Bone marrow (tissue), 2 donors: ENCODE measurements at places on chromosomes 2 and 18.

- DNase-seq: no peak
These were observed 106.6 kb upstream of the CYP1B1 start for GRCh38 chr2:38182492-38183003.

- DNase-seq: no peak
These were observed 76.5 kb downstream of the BABAM2 start for GRCh38 chr2:27967076-27967475.

- no peak for DNase-seq
These were observed 54.7 kb downstream of the UXS1 start for GRCh38 chr2:106139238-106139935.

DNA sequence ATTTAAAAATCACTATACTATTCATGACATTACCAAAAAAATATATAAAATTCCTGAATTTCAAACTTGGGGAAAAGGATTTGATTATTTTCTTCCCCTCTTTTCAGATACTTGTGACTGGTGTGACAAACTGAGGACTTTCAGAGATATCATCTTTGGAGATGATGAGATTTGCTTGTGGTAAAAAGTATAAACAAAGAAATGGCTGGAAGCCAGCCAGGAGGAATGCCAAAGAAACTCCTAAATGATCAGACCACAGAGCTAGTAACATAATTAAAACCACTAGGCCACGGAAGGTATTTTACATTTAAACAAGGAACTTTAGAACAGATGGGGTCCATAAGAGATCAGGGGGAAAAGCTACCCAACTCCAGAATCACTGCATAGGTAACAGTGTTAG lies 58.7 kb downstream of the PIGN start:
- no peak for DNase-seq

GRCh38 chr2:106068451-106068850 lies 125.7 kb downstream of the UXS1 start:
- DNase-seq: no peak

GRCh38 chr2:177489719-177490301 lies 97.2 kb downstream of the AGPS start:
- no peak for DNase-seq

GRCh38 chr2:135798762-135799161 lies 38.2 kb downstream of the LCT start:
- DNase-seq: peak; percentile 6

DNA sequence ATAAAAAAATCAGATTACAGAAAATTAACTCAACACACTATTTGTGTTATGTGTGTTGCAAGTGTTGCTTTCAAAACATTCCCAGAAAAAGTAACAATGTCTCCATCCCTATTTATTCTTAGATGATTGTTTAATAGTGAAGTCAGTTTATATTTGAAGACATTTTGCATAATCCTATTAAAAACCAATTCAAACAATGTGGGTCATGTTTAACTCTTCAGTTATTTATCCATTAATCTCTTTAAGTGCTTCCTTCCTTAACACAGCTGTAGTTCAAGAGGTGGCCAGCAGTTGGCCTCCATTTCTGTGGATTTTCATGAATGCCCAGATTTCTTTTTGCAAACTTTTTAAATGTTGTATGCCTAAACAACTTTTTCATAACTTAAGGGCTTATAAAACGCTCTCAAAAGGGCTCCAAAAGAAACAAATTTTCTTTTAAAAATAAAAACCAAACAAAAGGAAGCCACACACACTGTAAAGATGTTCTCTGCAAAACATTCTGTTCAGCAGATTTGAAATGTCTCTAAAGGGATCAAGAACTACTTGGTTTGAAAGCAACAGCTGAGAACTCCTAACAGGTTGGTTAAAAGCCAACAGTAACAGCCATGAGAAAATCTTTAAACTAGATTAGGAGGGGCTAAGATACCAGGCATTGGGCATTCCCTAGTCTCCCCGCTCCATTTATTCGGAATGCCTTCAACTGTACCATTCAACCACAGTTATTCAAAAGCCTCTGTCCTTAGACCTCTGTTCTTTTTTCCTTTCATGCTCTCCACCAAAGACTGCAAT lies 71.5 kb downstream of the THADA start:
- no peak for DNase-seq

DNA sequence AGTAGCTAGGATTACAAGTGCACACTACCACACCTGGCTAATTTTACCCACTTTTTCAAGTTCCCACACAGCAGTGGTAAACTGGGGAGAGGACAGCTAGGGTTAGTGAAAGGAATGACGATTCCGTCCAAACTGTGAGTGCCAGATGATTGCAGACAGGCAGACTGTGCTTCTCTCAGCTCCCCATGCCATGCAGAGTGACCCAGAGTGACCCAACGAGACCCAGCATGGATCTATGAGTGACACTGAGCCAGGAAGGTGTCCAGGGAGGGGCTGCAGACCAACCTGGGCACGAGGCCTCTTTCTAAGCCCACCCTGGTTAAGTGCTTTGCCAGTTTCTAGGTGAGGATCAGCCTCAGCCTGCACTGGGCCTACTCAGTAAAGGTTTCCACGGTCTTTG lies 7.7 kb upstream of the KLF11 start:
- DNase-seq: no peak

- no peak for DNase-seq
These were observed 70.5 kb upstream of the IGFBP5 start for GRCh38 chr2:216765761-216766262.

- no peak for DNase-seq
These were observed 39.8 kb upstream of the TNFRSF11A start for GRCh38 chr18:62285281-62285680.

DNA sequence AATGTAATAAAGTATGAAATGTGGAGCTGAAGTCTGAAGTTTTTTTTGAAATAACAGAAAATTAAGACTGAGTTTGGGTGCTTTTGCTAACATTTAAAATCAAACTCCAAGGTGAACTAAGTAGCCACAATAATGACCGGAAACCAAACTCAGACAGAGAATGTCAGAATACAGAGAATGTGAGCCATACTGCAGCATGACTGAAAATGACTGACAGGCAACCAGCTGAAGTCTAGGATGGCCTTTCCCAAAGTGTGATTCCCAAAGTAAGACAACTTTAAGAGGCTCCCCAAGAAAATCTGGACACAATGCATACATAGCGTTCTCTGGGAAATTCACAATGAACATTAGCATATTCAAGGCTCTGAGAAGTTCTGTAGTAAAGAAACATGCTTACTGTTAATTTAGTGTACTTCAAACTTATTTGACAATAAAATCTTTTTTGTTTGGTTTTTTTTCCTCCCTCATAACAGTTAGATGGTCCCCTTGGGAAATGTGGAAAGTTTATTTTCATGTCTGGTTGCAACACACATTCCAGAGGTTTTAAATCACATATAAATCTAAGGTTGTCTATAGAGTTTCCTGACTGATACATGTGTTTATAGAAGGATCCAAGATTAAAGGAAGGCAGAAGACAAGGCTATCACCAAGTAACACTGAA lies 28.6 kb downstream of the PLA2R1 start:
- no peak for DNase-seq

GRCh38 chr2:118698564-118698963 lies 148.9 kb downstream of the EN1 start:
- no peak for DNase-seq

DNA sequence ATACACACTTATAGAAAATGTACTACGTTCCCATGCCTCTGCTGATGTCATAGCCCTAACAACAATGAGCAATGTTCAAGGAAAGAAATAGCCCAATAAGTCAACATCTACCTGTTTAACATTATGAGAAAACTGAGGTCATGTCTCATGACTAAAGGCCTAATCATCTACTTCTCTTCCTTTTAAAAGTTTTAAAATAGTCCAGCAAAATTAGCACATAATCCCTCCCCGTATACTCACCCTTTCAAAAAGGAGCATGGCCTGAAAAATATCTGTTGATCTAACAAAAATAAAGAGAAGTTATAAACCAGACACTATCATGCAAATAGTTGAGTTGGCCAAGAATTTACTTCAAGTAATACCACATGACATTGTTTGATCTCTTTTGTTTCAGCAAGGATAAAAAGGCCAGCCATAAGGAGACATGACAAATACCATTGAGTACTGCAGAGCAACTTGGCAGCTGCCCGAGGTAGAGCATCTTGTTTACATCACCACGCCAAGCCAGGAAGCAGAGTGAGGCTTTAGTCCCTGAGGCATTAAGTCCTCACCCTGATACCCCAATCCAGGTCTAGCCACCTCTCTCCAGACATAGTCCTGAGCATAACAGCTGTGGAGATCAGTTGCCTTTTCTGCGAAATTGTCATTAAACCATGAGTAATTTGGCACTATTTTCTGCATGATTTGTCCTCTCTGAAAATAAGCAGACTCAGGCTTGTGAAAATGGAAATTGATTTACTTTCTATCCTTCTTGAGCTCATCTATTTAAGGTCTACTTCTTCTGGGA lies 137.4 kb upstream of the ETAA1 start:
- DNase-seq: no peak

DNA sequence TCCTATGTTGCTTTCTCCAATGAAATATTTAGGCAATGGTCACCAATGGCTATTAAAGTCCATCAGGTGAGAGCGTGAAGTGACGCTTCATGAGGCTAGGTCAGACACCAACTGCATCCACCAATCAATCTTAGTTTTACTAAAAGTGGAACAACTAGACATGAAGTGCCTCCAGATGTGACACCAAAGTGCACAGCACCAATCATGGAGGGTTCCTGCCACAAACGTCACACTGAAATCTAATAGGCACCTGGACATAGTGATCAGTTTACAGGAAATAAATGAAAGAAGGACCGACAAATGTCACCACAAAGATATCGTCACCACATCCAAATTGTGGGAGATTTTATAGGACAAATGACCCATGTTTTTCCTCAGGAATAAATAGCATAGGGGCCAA lies 70.5 kb downstream of the PSMG2 start:
- no peak for DNase-seq

- no peak for DNase-seq
These were observed 50.9 kb downstream of the COL3A1 start for GRCh38 chr2:189024901-189025618.

DNA sequence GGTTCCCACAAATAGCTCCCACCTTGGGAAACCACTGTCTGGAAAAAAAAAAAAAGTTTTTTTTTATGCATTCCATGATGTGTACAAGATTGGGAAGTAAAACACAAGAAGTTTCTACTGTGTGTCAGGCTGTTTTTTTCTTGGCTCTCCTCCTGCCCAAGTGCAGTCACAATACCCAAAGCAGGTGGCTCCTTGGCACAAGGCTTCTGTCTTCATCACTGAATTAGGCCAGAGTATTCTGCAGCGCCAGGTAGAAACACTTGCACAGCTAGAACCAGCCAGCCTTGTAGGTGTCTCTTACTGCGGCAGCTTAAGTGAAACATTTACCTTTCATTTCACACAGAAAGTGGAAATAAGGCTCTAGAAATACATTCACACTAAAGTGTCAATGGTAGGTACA lies 23.8 kb upstream of the MAL start:
- DNase-seq: no peak

GRCh38 chr18:74373428-74373827 lies 57.8 kb downstream of the C18orf63 start:
- no peak for DNase-seq
